Pons (tissue), 1 donor: ENCODE measurements at places on chromosomes 6 and 20.
A peak's percentile ranks its signal among the peaks of the same experiment; 100 is the strongest.

- no peak for DNase-seq
Measured at GRCh38 chr6:136793363-136793762, 1.1 kb upstream of the MAP3K5 start.

DNA sequence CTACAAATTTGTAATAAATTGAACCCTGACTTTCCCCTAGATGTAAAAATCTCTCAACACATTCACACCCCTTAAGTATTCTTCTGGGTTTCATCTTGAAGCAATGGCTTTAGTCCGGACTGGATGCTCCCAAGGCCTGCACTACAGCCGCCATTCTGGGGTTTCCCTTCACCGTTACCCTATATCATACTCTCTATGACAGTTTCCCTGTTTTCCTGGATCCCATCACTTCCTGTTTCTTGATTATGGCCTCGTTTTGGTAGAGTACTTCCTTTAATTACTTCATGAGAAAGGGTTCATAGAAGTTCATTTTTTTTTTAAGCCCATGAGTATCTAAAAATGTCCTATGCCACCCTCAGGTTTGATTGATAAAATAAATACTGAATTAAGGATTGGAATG is 11.7 kb downstream of the FIG4 start:
- DNase-seq: no peak

GRCh38 chr6:16947375-16948015 is 154.4 kb upstream of the STMND1 start:
- peak; percentile 7 for DNase-seq

DNA sequence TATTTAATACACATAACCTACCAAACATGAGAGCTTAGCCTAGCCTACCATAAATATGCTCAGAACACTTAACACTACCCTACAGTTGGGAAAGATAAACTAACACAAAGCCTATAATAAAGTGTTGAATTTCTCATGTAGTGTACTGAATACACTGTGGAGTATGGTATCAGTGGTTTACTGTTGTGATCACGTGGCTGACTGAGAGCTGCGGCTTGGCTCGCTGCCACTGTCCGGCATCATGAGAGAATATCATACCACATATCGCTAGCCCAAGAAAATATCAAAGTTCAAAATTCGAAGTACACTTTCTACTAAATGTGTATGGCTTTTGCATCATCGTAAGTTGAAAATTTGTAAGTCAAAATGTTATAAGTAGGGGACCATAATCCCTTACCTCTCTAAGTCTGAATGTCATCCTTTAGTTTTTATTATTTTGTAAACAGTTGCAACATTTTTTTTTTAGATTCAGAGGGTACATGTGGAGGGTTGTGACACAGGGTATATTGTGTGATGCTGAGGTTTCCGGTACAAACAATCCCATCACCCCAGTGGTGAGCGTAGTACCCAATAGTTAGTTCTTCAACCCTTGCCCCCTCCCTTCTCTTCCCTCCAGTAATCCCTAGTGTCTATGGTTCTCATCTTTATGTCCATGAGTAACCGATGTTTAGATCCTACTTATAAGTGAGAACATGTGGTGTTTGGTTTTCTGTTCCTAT is 14.6 kb upstream of the TAAR1 start:
- DNase-seq: no peak

GRCh38 chr20:4457566-4458543 is 263.9 kb upstream of the PRND start:
- no peak for DNase-seq

DNA sequence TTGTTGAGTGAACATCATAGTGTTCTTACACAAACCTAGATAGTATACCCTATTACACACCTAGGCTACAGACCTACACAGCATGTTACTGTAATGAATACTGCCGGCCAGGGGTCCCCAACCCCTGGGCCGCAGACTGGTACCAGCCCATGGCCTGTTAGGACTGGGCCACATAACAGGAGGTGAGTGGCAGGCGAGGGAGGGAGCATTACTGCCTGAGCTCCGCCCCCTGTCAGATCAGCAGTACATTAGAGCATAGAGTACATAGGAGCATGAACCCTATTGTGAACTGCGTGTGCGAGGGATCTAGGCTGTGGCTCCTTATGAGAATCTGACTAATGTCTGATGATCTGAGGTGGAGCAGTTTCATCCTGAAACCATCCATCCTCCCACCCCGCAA is 126.3 kb downstream of the PRND start:
- no peak for DNase-seq

GRCh38 chr6:26097268-26097875 is 10.1 kb downstream of the HFE start:
- DNase-seq: peak; percentile 76

- DNase-seq: peak; percentile 26
Measured at GRCh38 chr6:154615483-154616025, 105.1 kb upstream of the CNKSR3 start.

GRCh38 chr6:21398741-21399325 is 194.7 kb upstream of the SOX4 start:
- no peak for DNase-seq
